ENCODE measurements at places on chromosomes 3 and 15.

DNA sequence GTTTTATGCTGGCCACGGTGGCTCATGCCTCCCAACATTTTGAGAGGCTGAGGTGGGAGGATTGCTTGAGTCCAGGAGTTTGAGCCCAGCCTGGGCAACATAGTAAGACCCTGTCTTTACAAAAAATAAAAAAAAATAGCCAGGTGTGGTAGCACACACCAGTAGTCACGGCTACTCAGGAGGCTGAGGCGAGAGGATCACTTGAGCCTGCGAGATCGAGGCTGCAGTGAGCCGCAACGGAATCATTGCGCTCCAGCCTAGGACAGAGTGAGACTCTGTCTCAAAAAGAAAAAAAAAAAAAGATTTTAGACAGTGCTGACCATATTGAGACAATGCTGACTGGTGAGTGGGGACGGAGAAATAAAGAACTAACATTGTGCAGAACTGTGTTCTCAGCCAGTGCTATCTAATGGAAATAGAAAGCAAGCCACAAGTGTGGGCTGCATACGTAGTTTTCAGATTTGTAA is 67.2 kb downstream of the ST6GAL1 start:
- no peak for DNase-seq

GRCh38 chr15:70220490-70221096 is 122.9 kb upstream of the TLE3 start:
- no peak for DNase-seq

- DNase-seq: no peak
Observed at GRCh38 chr15:52680041-52680391, 828 bp upstream of the ATOSA start.

- DNase-seq: no peak
Observed at GRCh38 chr3:149771652-149772271, 19.5 kb upstream of the COMMD2 start.

DNA sequence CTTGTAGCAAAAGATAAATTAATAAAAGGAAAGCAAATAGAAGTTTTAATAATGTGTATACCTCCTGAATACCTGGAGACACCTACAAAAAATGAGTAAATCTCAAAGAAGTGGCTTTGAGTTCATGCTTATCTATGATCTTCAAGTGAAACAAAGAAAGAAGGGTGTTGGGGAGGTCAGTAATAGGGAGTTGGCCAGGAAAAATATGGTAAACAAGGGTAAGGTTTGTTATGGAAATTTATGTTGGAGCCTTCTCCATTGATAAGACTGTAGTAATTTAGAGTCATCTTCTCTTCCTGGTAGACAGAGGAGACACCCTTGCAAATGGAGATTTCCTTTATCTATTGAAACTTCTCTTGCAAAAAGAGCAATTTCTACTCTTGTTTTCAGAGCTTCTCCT is 6.6 kb upstream of the CCR8 start:
- no peak for DNase-seq

All from breast epithelium (tissue), 4 donors.